ENCODE measurements at places on chromosomes 1 and 21.

GRCh38 chr1:183038913-183039312, 15.7 kb downstream of the LAMC1 start:
- DNase-seq, result no peak

- peak; percentile 25 for DNase-seq
These were observed 26.1 kb downstream of the IRF2BP2 start for GRCh38 chr1:234583755-234584419.

DNA sequence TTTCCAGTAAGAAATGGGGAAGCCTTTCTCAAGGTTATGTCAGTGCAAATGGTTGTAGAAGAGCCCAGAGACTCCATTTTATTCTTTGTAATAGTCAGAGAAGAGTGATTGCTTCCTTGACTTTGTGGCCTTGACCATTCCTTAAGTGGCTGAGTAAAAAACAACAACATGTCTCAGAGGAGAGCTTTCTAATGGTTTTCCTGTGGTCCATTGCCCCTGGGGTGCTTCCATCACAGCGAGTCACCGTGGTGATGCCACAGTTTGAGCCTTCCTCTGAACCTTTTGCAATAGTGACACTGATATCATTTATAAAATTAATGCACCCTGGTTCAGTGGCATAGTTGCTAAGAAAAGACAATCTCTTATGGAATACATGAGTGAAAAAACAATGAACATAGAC, 38.6 kb downstream of the PAPPA2 start:
- peak; percentile 36 for DNase-seq

DNA sequence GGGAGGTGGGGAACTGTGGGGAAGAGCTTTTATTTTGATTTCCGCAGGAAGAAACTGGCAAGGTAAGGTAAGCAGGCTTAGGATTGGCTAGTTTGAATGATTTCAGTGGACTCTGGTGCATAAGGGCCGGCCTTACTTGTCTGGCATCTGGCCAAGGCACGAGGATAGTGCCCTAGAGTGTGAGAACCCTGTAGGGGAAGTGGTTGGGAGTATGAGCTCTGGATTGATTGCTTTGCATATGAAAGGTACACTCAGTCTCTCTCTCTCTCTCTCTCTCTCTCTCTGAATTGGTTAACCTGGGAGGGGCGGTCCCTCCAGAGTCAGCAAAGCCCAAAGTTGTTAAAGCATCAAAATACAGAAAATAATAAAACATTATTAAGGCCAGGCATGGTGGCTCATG, 463.0 kb downstream of the SIPA1L2 start:
- DNase-seq, result no peak

DNA sequence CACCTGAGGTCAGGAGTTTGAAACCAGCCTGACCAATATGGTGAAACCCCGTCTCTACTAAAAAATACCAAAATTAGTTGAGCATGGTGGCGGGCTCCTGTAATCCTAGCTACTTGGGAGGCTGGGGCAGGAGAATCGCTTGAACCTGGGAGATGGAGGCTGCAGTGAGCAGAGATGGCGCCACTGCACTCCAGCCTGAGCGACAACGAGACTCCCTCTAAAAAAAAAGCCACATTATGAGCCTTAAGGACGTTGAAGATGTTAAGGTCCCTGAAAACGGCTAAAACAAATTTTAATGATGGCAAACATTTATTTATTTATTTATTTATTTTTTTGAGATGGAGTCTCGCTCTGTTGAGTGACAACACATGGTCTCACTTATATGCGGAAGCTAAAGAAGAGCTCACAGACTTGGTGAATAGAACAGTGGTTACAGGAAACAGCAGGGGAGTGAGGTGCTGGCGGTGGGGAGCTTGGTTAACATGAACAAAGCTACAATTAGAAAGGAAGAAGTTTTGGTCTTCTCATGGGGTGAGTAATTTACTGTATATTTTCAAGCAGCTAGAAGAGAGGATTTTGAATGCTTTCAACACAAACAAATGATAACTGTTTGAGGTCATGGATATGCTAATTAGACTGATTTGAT, 47.1 kb downstream of the TCP10L start:
- no peak for DNase-seq

DNA sequence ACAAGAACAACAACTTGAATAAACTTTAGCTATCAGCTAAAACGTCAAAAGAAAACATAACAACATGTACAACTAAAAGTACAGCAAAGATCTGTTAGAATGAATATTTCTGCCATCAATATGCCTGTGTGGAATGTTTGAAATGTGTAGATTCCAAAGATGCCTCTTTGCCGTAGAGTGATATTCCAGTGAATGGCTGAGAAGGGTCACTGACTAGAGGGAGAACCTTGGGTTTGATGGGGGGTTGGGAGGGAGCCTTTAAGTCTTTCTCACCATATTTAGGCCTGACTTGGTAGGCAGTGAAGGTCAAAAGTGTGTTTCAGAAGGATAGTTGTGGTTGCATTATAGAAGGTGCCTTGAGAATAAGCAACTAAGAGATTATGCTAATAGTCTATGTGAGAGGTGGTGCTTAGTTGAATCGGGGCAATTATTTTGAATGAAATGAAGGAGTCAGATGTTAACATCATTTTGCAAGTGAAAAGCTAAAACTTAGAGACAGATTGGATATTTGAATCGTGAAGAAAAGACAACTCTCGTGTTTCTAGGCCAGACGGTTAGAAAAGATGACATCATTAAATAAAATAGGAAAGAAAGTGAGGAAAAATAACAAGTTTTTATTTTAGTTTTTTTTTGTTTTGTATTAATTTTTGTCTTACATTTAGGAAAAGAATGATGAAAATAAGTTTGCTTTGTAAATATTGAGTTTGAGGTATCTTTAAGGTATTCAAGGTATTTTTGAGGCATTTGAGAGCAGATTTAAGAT, 53.8 kb downstream of the PLA2G4A start:
- no peak for DNase-seq
